ENCODE measurements at places on chromosomes 7 and 10. TPM values are rescaled to one million over a fixed set of nuclear protein-coding genes. Genes with fewer than 3 reads are reported as not detected.

- DNase-seq = no peak
These were observed 88.8 kb downstream of the LHPP start for GRCh38 chr10:124550293-124551034.

DNA sequence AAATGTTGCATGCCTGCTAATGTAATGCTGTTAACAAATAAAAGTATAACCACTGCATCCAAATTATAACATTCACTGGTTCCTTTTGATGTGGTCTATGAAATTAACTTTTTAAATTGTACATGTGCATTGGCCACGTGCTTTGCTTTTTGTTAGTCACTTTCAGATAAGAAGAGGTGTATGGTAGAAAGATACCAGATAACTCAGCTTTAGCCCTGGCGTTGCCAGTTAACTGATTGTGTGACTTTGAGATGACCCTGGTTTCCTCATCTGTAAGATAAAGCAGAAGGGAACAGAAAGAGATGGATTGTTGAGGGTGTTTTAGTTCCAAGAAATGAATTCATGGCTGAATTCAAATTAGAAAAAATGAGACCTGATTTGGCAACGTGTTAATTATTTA lies 1.9 kb upstream of the TRDMT1 start:
- DNase-seq = no peak

Gene HOXA2
- total RNA-seq = not detected

- DNase-seq = no peak
These were observed 25.4 kb downstream of the AMZ1 start for GRCh38 chr7:2713370-2713769.

DNA sequence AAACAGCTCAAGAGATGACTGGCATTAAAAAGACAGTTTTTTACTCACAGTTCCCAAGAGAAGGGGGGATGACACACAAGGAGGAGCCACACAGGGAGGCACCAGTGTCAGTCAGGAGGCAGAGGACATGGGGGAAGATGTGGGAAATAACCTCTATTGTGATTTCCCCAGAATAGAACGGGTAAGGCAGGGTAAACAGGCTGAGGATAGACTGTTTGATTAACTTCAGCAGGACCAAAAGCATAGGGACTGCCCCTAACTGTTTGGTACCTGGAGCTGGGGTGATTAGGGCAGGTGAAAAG lies 60.7 kb downstream of the RAPGEF5 start:
- no peak for DNase-seq

DNA sequence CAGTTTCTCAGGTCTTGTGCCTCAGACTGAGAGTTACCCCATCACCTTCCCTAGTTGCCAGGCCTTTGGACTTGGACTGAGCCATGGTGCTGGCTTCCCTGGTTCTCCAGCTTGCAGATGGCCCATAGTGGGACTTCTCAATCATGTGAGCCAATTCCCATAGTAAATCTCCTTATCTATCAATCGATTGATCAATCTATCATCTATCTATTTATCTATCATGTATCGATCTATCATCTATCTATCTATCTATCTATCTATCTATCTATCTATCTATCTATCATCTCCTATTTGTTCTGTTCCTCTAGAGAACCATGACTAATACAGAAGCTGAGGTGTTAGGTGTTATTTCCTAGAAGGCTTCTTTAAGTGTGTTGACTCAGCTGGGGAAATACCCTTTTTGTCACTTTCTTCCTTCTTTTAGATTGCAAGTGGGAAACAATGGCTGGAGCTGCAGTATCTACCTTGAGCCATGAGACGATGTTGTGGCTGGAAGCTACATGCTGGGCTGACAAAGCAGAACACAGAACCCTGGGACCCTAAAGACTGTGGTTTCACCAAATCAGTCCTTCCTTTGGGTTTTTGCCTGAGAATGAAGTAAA lies 234.7 kb upstream of the GLI3 start:
- DNase-seq = no peak

DNA sequence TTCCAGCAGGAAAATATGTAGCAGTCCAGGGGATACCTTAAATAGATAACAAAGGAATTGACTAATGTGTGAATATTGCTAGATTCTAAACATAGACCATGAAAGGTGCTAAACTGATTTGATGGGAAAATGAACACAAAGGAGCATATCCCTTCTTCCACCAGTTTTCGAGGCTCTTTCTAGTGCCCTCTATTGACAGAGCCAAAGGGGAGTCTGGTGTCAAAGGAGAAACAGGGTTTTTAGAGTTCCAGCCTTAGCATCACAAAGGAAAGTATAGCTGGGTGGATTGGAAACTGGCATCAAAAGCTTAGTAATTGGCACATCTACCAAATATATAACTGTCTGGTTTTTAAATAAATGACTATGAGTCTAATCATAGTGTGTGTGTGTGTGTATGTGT lies 636.8 kb downstream of the ETV1 start:
- no peak for DNase-seq

Gene CALML5
- total RNA-seq = not detected

DNA sequence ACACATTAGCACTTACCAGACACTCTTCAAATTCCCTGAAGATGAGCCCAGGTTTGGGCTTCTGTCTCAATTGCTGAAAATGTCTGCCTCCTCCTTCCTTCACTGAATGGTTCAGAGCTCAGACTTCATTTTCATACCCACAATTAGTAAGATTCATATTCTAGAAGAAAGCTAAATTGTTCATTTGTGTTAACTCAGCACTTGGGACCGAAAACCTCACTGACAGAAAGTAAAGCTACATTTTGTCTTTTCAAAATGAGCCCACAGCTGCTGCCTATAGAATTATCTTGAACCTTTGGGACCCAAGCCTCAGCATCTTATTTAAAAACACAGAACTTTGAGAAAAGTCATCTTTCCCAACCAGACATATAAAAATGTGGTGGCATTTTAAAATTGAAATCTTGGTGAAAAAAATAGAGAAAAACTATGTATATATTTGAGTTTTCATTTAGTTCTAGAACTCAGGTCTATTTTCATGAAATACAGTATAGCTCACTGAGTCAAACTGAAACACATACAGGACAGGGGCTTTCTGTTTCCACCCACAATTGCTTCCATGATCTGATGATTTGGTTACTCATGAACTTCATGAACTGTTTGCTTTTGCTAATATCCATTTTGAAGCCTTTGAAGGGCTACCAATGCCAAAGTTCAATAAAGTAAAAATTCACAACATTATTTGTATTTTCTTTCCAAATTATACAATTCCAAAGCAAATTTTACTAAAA lies 119.1 kb upstream of the PFKP start:
- no peak for DNase-seq

Data from activated naive CD8-positive, alpha-beta T cell treated with anti-CD3 and anti-CD28 coated beads, Interleukin-2, amount 10 ng/mL, durations not matched to agents 7 days and 5 days (primary cell).